ENCODE measurements at places on chromosomes 3 and 15.

GRCh38 chr15:67674983-67675382 lies 132.5 kb downstream of the MAP2K5 start:
- no peak for DNase-seq

DNA sequence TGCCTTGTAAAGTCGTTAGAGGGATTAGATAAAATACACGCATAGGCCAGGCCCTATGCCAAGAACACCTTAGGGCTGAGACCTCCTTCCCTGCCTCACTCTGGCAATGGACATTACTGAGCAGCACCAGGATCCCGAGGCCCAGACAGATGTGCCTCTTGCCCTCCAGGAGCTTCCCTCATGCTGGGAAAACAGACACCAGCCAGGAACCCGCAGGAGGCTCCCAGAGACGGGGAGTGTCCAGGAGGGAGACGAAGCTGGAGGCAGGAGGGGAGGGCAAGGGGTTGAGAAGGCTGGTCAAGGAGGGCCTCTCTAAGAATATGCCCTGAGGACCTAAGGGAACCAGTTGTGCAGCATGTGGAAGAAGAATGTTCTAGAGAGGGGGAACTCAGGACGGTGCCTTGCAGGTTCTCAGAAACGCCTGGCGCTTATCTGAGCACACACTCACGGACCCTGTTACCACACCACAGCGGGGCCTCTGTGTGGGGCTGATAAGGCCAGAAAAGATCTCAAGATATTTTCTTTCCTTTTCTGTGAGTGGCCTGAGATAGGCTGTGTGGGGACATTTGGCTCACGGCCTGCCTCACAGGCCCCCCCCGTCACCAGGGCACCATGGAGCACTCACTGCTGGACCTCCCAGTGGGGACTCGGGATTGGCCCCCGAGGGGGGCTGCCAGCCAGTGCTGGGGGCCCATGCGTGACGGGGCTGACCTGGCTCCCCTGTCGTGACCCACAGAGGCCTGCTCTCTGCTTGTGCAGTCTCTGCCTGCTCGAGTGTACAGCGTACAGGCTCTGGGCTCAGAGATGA lies 22.0 kb upstream of the CYP11A1 start:
- DNase-seq, result no peak

- no peak for DNase-seq
Observed at GRCh38 chr3:13119471-13120220, 46.4 kb upstream of the IQSEC1 start.

DNA sequence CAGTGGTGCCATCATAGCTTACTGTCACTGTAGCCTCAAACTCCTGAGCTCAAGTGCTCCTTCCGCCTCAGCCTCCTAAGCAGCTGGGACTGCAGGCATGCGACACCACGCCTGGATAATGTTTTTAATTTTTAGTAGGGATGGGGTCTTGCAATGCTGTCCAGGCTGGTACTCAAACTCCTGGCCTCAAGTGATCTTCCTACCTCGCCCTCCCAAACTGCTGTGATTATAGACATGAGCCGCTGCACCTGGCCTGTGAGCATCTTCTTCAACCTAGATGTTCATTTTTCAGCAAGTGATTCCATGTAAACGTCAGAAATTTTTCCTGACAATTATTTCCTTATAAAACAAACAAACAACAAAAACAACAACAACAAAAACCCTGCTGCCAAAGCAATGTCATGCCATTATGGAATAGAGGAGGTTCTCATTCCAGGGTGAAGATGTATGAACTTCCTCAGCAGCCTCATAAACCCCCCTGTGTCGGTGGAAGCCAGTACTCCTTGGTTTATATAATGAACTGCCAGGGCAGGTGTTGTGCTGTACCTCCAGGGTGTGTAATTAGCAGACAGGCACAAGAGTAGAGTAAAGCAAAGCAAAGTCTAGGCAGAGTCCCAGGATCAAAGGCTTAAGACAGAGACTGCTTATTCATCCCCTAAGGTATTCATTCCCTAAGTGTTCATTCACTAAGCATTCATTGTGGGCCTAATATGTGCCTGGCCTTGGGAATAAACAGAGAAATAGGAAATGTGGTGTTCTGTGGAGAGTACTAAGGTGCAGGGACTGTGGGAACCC lies 44.6 kb downstream of the NR2C2 start:
- DNase-seq, result no peak

GRCh38 chr3:56724676-56725075 lies 41.6 kb upstream of the TASOR start:
- DNase-seq, result no peak

DNA sequence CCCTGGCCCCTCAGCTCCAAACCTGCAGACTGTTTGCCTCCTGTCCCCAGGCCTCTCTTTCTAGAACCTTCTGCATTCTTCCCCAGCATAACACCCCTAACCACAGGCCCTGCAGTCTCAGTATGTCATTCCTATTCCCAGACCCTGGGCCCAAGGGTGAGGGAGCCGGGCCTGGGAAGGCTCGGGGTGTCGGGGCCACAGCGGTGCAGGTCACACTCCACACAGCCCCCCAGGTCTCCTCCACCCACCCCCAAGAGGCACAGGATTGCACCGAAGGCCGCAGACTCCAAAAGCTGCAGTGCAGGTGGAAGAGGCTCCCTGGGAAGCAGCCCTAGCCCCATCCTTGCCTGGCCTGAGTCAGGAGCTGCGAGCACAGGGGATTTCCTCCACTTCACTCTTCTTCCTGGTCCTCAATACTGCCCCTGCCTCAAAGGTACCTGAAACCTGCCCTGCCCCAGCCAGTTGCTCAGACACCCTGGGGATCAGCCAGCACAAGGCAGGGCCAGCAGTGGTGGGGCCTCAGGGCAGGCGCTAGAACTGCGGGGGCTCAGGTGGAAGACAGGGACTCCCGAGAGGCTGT lies 31.1 kb downstream of the TNK2 start:
- no peak for DNase-seq

- DNase-seq, result no peak
Observed at GRCh38 chr15:39459548-39459947, 121.3 kb upstream of the THBS1 start.

GRCh38 chr3:95705786-95706418 lies 1108.5 kb upstream of the EPHA6 start:
- DNase-seq, result no peak

DNA sequence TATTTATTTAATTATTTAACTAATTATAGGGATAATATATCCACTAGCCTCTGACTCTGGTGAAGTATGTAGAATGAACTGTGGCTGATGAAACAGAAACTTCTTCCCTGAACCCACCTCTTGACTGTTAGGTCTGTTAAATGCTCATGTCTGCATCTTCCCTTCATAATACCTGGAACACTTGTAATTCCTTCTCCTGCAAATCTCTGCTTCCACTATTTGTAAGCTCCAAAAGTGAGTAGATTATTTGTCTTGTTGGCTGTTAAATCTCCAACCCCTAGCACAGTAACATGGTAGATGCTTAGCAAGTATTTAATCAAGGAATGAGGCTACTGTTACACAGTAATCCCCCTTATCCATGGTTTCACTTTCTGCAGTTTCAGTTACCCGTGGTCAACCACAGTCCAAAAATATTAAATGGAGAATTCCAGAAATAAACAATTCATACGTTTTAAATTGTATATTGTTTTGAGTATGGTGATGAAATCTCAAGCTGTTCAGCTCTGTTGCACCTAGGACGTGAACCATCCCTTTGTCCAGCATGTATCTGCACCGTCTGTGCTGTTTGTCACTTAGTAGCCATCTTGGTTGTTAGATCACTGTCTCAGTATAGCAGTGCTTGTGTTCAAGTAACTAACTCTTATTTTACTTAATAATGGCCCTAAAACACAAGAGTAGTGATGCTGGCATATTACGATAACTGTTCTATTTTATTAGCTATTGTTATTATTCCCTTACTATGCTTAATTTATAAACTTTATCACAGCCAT lies 5.7 kb downstream of the TTBK2 start:
- no peak for DNase-seq

- DNase-seq, result no peak
Observed at GRCh38 chr15:36389107-36389506, 190.3 kb upstream of the CDIN1 start.

DNA sequence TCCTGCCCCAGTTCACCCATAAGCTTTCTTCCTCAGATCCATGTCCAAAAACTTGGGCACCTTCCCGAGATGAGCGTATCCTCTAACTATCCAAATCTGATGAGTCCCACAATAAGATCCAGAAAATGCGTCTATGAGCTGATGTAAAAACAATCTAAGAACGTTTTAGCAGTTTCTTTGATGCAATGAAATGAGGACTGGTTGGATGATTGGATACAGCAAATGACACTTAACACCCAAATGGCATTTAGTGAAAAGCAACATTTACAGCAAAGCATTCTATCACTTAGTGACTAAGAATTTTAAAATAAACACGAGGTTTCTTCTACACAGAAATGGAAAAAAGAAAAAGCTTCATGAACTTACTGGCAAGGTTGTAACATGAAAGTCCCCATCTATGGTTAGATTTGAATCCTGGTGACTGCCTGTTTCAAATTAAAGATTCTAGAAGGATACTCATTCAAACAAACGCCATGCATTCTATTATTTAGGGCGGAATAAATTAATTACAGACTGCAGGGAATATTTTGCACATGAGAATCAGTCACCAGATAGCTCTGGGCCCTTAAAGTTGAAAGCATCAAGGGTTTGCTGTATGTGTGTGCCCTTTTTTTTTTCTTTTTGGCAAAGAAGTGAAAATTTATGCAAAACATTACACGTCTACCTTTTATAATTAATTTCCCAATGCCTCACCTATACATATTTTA lies 598.6 kb downstream of the FOXP1 start:
- DNase-seq, result no peak

DNA sequence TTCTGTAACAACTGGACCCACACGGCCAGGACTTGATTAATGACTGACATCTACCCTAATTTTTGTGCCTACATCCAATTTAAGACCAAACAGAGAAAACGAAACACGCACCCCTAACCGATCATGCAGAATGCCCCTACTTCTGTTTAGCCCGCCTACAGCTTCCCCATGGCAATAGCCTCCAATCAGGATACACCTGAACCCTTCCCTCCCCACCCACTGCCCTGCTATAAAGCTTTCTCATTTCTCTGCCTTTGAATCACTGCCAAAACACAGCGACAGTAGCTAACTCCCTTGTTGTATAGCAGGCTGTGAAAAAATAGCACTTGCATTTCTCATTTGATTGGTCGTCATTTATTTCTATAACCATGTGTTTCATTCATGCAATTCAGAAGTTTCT lies 45.2 kb upstream of the DPPA4 start:
- DNase-seq, result no peak

- DNase-seq, result no peak
Observed at GRCh38 chr3:5186089-5186857, 1.2 kb upstream of the EDEM1 start.

DNA sequence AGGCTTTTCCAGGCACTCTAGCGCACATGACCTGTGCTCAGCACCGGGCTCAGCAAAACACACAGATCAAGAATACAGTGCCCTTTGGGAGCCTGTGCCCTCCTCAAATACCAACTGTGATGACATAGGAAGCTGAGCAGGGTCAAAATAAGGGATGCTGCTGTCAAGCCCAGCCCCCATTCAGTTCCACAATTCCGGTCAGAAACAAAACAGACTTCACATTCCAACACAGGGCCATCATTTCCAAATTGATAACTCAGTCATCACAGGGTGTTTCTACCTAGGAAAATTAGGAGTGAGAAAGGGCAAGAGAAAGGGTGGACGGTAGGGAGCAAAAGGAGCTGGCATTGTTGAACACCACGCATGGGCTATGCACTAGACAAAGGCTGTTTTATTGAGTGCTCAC lies 158.4 kb upstream of the CCDC54 start:
- DNase-seq, result no peak

- no peak for DNase-seq
Observed at GRCh38 chr3:70421506-70421905, 109.1 kb upstream of the MDFIC2 start.

DNA sequence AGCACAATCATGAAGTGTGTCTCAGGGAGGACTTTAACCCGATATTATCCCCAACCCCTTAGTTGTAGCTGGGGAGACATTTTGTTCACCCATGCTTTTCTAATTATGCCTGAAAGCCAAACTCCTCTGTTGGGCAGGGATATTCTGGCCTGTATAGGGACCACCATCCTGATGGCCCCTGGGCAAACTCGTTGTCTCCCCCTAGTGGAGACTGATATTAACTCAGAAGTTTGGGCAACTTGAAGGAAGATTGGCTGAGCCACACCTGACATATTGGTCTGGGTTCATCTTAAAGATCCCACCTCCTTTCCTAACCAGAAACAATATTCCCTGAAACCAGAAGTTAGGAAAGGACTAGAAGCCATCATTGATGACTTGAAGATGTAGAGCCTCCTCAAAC lies 42.3 kb downstream of the TM4SF18 start:
- DNase-seq, result no peak

DNA sequence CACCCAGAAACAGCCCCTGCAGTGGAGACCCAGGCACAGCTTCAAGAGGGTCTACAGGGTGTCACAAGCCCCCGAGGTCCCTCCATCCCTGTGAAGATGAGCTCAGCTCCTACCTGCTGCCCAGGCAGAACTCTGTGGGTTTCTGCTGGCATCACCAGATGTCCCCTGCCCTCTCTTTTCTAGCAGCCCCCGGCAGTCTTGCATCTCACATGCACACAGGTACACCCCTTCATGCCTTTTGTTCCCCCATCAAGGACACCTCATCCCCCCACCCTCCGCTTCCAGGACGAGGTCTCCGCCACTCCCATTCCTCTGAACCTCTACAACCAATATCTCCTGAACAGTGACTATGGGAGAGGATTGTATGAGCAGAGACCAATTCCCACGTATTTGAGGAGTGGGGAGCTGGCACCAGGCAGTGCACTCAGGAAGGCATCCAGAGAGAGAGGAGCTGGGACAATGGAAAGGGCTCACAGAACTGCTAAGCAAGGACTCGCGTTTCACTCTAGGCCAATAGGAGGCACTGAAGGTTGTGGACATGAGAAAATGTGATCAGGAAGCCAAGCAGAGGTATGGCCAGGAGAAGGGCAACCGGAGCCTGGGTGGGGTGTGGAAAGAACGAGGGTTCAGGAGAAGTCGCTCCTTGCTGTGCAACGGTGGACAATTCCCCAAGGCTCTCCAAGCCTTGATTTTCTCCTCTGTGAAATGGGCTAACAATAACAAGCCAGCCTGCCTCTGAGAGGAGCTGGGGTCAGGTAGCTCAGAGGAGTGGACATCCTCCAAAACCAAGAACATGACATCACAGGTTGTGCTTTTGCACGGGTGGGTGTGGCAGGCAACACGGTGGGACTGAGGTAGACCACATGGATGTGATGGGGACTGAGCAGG lies 115.2 kb downstream of the CHSY1 start:
- DNase-seq, result no peak

- no peak for DNase-seq
Observed at GRCh38 chr3:29486096-29486495, 205.2 kb downstream of the RBMS3 start.

GRCh38 chr3:164208048-164208447 lies 870.2 kb downstream of the SI start:
- DNase-seq, result no peak

DNA sequence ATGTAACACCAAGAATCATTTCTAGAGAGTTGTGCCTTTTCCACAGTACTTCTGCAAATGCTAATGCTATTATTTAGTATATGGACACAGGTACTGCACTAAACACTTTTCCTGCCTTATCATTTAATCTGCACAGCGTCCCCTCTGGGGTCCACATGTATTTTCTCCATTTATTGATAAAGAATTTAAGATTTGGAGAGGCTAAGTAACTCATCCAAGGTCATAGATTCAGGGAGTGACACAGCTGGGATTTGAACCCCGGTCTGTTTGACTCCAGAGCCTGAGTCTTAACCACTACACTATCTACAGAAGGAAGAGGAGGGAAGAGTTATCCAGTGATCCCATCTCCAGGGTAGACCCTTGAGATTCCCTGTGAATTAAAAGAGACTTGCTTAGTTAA lies 24.9 kb upstream of the TPRG1 start:
- DNase-seq, result no peak

- no peak for DNase-seq
Observed at GRCh38 chr3:40336511-40337135, 27.1 kb downstream of the EIF1B start.

GRCh38 chr15:61188168-61188567 lies 40.9 kb downstream of the RORA start:
- DNase-seq, result no peak
